ENCODE measurements at places on chromosomes 4 and X.
A peak's percentile ranks its signal among the peaks of the same experiment; 100 is the strongest.

DNA sequence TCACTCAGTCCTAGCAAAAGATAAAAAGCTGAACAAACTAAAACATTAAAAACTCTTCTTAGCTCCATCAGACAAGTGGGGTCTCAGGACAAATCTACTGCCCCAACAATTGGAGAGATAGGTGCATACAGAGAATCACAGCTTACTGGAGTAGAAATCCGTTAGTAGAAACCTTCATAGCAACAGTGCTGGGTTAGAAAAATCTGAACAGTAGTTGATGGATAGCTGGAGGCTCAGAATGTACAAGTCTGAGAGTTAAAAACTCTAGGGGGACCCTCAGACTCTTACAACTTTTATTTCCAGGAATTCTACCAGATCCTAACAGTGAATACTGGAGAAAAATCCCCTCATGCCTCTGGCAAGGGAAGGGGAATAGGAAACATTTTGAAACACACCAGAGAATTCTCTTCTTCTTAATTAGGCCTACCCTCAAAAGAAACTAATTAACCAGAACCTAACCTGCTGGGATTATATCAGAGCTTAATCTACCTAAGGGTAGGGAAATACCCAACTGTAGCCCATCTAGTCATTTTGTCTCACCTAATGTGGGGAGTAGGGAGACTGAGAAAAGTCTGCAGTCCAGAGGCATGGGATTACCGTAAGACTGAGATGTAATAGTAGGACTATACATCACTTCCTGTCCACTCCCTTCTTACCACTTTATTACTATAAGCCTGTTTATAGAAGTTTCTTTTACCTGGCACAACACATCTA, 165.0 kb upstream of the CTSO start:
- no peak for DNase-seq

DNA sequence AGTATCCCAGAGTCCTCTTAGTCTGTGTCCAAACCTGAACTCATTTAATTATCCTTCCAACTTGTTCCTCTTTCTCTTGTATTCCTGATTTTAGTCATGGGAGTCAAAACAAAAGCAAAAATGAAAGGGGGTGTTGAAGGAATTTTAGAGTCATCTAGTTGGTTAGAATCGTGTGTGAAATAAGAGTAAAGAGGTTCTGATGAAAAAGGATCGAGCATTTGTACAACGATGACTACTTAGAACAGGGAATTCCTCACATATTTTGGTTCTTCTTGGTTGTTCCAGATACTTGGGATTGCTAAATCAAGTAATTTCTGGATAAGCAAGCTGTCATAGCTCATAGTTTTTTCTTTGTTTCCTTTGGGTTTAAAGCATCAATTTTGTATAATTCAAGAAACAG, 194.4 kb downstream of the BCOR start:
- no peak for DNase-seq

DNA sequence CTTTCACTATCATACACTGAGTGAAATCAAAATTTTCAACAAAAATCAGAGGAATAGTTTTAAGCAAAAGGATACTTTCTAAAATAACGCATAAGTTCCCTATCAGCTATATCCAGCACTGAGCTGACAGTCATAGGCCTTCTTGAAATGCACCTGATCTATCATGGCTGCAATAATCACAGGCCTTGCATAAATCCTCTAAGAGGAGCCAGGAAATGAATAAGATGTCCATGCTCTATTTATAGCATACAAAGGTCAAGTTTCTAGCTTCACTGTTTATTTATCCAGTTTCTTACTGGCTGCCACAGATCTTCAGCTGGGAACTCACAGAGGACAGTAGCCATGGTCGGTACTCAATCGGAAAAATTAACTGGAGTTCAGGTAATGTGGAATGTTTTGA, 235.9 kb upstream of the DMD start:
- DNase-seq, result no peak

- DNase-seq, result no peak
Observed at GRCh38 chrX:154607370-154607769, 11.7 kb downstream of the CTAG1B start.

DNA sequence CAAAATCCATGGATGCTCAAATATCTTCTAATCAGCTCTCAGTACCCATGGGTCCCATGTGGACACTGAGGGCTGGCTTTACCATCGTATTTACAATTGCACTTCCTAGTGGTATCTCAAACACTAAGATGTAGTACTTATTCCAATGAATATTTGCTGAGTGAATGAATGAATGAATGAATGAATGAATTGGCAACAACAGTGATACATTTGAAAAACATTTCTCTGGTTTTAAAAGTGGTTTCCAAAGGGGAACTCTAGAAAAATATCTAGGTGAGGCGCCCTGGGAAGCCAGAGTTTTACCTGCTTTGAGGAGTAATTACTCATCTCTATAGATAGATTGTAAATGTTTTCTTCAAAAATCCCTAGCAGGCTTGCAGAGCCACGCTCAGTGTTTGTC, 76.6 kb downstream of the CYTL1 start:
- no peak for DNase-seq

- DNase-seq, result no peak
Observed at GRCh38 chr4:144179152-144179739, 38.7 kb upstream of the GYPA start.

GRCh38 chrX:49879656-49880277, 483 bp downstream of the USP27X start:
- no peak for DNase-seq

DNA sequence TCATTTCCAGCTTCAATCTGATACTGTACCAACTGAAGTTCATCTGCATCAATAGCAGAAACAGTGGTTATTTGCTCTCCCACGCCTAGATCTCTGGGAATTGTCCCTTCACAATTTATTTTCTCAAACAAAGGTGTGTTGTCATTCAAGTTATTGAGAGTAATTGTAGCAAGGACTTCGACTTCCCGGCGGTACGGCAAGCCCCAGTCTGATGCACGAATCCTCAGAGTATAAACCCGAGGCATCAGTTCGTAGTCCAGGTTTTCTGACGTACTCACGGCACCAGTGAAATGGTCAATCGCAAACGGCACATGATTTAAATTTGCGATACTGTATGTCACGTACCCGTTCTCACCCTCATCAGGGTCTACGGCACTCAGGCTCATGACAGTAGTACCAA, 15.7 kb downstream of the FAT1 start:
- no peak for DNase-seq

GRCh38 chr4:54542540-54543041, 115.2 kb upstream of the KIT start:
- DNase-seq, result peak; percentile 51

GRCh38 chr4:177001271-177002175, 208.8 kb upstream of the VEGFC start:
- DNase-seq, result no peak

GRCh38 chr4:742742-743311, 37.2 kb downstream of the PCGF3 start:
- DNase-seq, result peak; percentile 76

DNA sequence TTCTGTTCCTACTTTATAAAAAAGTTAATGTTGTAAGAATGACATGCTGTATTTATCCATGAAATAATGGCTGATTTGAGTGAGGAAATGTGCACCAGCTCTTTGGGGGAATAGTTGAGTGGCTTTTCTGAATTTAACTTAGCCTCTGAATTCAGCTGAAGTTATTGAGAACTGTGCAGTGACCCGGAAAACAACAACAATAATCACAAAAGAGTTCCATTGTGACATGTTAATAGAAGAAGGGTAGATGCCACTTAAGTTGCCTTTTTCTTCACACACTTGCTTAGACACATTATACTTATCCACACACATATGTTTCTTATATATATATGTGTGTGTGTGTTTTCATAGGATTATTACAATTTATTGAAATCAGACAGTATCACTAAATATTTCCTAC, 301.2 kb downstream of the BMPR1B start:
- DNase-seq, result no peak

- no peak for DNase-seq
Observed at GRCh38 chr4:17480210-17480927, 31.5 kb downstream of the QDPR start.

Data from ELF-1 (cell line).